ENCODE measurements at places on chromosomes 2 and 18. TPM values are rescaled to one million over a fixed set of nuclear protein-coding genes. Genes with fewer than 3 reads are reported as not detected.

DNA sequence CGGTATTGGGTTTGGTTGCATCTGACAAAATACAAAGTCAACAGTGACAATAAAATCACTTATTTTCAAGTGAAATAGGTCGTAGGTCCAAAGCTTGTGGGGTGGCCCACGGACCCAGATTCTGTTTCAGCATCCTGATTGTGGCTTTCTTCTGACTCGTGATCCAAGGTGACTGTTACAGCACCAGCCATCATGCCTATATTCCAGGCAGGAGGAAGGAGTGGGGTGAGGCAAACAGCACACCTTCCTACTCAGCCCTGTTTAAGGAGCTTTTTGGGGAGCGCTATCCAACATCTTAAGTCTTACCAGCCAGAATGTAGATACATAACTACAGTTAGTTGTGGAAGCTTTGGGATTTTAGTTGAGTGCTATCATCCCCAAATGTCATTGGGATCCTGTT is 8.7 kb upstream of the SNORC start:
- DNase-seq, result no peak

GRCh38 chr2:69985688-69986087 is 24.3 kb upstream of the ASPRV1 start:
- DNase-seq, result peak; percentile 47

DNA sequence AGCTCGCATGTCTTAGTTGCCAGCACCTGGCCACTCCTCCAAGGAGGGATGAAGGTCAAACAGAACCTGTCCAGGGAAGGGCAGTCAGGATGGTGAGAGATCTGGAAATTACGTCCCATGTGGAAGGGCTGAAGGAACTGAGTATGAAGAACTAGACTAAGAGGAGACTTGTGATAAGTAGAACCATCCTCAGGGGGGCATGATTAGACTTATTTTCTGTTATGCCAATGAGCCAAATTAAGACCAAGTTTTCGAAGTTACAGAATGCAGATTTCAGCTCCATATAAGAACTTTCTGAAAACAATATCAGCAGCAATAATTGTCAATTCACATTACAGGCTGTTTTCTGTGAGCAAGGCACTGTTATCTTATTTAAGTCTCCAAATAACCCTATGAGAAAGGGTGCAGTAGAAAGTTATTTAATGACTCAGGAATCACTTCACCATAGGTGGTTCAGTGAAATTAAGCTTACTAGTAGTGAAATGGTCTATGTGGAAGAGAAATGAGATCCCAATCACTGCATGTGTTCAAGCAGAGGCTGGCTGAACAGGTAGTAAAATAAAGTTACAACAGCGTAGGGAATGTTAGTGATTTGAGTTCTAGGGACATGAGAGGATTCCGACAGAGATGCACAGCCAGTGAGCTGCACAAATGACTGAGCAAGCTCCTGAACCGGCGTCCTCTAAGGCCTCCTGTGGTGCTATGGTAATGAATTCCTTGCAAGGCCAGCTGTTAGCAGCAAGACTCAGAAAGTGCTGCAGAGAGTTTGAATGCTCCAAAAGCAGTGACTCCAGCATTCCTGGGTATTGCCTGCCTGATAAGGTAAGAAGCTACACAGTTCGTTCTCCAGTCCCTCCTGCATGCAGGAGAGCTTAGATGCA is 4.5 kb upstream of the DYM start:
- peak; percentile 29 for DNase-seq

DNA sequence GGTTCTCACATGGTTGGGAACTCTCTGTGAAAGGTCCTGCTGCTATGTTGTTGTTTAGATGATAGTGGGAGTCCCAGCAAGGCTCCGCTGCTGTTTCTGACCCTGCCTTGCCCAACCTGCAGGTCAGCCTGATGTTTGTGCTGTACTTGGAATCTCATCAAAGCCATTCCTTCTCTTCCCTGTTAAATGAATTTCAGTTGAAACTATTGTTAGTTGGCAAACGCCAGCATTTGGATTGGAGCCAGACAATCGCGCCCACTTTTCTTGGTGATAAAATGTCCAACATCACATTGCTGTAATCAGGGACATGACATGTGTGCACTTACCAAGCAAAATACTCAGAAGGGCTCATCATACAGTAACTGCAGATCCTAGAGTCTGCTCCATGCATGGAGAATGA is 12.8 kb upstream of the TWSG1 start:
- DNase-seq, result no peak

DNA sequence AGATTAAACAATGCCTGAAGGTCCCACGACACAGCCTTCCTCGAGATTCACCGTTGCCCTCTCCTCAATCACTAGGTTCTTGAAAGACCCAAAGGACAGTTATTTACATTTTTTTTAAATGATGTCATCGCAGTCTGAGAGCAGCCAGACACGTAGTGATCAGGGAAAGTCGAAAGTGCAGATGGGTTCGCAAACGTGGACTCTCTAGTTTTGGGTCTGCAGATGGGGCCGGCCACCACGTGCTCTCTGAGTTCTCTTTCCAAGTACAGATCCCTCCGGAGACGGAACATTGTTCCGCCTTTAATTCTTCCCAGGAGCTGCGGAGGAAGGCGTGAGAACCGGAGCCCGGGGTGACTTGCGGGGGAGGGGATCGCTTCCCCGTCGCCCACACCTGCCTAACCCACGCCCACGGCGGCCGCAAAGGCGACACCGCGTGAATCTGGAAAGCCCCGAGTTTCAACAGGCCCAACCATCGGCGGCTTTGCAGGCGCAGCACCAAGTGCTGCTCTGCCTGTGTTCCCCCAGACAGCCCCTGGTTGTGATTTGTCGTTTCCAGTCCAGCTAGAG is 54.3 kb downstream of the PKDCC start:
- peak; percentile 89 for DNase-seq

GRCh38 chr2:51039581-51039980 is 7.6 kb upstream of the NRXN1 start:
- no peak for DNase-seq

GRCh38 chr2:46462936-46463335 is 16.4 kb upstream of the TMEM247 start:
- no peak for DNase-seq

DNA sequence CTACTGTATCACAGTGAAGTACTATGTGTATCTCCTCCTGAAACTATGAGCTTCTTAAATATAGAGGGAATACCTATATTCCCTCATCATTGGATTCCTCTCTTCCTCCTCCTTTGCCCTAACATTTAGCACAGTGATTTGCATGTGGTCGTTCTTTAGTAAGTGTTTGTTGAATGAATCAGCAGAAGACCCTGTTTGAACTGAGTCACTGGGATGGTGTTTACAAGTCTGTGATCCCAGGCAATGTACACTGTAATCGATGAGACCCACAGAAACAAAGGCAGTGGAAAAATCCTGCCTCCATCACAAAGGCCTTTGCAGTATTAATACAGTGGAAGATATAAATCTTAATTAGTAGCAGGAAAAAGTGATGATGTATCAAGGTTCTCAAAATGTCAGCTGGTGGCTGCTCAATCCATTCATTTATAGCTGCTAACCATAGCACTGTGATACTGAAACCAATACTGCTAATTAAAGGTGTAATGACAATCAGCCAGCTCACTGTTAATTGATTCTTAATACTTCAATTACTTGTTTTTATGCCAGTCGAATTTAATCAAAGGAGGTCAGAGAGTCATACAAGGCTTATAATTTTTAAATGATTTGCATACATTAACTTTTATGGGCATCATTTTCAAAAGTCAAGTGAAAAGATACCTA is 20.8 kb upstream of the MYO3B start:
- no peak for DNase-seq

GRCh38 chr2:72916743-72917137 is 579 bp upstream of the EMX1 start:
- no peak for DNase-seq

GRCh38 chr18:68962623-68963022 is 164.7 kb downstream of the CCDC102B start:
- DNase-seq, result no peak

- DNase-seq, result no peak
Observed at GRCh38 chr2:147231607-147232006, 613.2 kb upstream of the ACVR2A start.

DNA sequence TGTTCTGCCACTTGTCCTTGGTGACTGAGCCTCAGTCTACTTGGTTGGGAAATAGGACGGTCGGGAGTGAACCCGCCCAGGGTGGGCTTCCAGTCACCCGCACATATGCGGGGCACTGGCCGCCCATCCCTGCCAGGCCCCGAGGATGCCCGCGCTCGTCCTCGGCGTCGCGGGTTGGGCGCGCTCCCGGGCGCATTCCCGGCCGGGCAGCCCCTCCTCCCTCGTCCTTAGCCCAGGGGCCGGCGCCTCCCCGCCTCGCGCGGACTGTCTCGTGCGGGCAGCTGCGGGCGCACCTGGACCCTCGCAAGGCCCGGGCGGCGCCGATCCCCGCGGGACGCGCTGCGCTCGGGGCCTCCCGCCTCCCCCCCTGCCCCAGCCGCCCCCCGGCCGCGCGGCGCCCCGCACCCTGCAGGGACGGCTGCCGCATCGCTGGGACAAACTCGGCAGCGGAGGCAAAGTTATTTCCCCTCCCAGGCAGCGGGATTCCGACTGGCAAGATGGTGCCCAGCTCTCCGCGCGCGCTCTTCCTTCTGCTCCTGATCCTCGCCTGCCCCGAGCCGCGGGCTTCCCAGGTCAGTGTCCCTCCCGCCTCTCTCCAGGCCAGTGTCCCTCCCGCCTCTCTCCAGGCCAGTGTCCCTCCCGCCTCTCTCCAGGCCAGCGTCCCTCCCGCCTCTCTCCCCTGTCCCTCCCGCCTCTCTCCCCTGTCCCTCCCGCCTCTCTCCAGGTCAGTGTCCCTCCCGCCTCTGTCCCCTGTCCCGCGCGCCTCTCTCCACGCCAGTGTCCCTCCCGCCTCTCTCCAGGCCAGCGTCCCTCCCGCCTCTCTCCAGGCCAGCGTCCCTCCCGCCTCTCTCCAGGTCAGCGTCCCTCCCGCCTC is at the start of gene FBLN7:
TSS of gene FBLN7 (plus strand) at position 227 of the 874 bp plus-strand sequence. CDS start at position 498, 271 bp downstream.
- DNase-seq, result peak; percentile 16

DNA sequence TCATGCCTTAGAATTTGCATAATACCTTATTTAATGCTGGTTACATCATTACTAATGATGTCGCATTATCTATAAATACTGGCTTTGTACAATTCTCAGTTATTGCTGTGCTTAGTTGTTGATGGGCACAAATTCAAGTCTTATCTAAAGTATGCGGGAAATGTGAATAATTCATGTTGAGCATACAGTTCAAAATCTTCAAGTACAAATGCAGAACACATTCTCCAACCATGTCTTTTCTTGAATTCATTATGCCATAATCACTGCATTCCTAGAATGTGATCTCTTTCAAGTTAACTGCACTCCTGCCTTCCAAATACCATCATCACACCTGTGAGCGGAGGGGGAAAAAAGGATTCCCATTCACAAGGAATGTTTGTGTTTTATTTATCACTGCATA is 337.0 kb downstream of the MBD2 start:
- DNase-seq, result no peak

- no peak for DNase-seq
Observed at GRCh38 chr2:7812231-7812995, 869.4 kb upstream of the ID2 start.

- DNase-seq, result no peak
Observed at GRCh38 chr2:178324077-178324476, 126.9 kb downstream of the PRKRA start.

- DNase-seq, result no peak
Observed at GRCh38 chr2:172726172-172726735, 9.4 kb upstream of the RAPGEF4 start.

DNA sequence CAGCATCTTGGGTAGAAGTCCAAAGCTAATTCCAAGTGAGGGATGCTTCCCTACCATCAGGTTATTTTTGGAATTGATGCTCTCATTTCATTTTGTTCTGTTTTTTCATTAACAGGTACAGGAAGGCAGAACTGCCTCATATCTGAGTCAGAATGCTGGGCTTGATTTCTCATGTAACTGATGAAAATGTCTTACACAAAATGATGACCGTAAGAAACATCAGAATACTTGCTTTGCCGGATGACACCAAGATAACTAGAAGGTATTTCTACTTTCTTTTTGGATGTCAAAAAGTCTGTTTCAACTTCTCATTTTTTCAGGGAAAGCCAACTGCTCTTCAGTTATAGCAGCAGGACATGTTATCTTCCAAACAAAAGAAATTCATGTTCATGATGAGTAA is 62.6 kb downstream of the ETAA1 start:
- DNase-seq, result no peak

DNA sequence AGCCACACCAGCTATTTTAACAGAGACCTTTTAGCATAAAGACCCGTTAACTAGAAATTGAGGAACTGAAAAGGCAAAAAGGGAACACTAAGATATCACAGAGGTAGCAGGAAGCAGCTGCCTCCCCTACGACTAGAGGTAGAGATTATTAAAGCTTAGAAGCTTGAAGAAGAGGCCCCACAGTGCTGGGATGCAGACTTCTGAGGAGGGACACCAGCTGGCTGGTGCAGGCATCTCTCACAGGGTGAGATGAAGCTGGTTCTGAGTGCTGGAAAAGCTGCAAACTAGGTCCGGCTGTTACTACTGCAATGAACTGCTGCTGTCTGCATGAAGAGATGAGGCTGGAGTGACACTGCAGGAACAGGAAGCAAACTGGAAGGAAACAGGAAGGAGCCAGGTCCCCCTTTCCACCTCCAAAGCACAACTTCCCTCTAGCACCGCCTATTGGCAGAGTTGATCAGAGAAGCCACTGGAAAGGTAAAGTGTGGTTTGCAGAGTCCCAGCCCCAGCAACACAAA is 61.2 kb upstream of the MRPS9 start:
- peak; percentile 83 for DNase-seq

GRCh38 chr18:64402636-64403035 is 253.7 kb upstream of the LINC00305 start:
- DNase-seq, result no peak

The UPP2 gene
- not detected for total RNA-seq

The KCMF1 gene
- 20.2 TPM for total RNA-seq

The CNDP2 gene
- 47.1 TPM for total RNA-seq

The LYG1 gene
- total RNA-seq, result not detected

The RAB6C gene
- under 0.01 TPM for total RNA-seq

The HOXD13 gene
- total RNA-seq, result not detected

The NAT8 gene
- total RNA-seq, result 0.27 TPM

The GAREM2 gene
- total RNA-seq, result 0.54 TPM

The M1AP gene
- total RNA-seq, result 0.54 TPM

The FOXD4L1 gene
- total RNA-seq, result 0.27 TPM

The ACP1 gene
- 57.1 TPM for total RNA-seq

The ZAP70 gene
- total RNA-seq, result 19.1 TPM

The TUBA4B gene
- total RNA-seq, result not detected
